ENCODE measurements at places on chromosomes 16 and 17.

DNA sequence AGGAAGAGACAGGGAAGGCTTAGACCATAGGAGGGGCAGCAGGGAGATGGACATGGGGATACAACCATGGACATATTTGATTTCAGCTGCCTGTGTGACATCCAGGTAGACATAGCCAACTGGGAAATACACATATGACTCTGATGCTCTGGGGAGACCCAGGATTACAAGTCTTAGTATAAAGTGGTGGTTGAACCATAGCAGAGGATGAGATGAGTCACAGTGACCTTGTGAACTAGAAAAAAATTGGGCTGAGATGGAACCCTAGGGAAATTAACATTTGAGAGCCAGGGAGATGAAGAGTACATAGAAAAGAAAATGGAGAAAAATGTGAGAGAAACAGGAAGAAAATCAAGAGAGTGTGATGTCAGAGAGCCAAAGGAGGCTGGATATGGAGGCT, 10.2 kb downstream of the MARCHF10 start:
- no peak for DNase-seq

DNA sequence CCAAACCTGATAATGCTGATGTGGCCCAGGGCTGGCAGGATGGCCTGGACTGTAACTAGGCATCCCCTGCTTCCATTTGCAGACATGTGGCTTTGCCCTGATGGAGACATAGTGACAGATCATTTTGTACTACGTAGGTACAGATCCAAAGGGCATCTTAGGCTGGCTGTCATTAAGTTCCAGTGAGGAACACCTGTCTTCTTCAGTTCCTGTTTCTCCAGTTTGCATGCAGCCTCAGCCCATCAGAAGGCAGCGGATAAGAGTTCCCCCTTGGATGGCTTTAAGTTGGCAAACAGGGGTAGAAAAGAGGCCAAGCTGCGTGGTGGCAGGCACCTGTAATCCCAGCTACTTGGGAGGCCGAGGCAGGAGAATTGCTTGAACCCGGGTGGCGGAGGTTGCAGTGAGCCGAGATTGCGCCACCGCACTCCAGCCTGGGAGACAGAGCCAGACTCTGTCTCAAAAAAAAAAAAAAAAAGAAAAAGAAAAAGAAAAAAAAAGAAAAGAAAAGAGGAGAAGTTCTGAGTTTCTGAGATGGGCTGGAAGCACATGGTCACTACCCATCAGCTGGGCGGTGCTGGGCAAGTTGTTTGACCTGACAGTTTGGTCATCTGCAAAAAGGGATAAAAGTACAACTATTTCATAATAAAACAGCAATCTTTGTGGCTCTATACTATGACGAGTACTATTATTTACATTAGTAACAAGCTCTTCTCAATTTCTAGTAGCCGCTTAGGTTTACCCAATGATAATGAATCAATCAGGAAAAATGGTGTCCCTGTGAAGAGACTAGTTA, 42.7 kb downstream of the CPPED1 start:
- no peak for DNase-seq

- DNase-seq, result no peak
These were observed 2.3 kb downstream of the KRTAP3-2 start for GRCh38 chr17:40997361-40997760.

DNA sequence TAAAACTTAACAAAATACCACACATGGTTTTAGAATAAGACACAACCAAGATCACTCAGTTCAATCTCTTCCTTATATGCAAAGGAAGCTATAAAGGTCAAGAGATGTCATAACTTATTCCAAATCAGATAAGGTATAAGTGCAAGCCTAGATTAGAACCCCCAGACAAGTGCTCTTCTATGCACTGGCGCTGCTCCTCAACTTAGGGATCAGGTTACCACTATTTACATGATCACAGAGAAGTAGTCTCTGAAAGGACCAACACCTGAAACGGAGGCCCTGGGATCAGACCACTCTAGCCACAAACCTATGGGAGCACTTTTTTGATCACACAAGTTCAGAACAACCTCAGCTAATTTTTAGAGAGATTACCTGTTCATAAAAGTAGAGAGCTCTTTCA, 16.6 kb downstream of the COPS3 start:
- no peak for DNase-seq

DNA sequence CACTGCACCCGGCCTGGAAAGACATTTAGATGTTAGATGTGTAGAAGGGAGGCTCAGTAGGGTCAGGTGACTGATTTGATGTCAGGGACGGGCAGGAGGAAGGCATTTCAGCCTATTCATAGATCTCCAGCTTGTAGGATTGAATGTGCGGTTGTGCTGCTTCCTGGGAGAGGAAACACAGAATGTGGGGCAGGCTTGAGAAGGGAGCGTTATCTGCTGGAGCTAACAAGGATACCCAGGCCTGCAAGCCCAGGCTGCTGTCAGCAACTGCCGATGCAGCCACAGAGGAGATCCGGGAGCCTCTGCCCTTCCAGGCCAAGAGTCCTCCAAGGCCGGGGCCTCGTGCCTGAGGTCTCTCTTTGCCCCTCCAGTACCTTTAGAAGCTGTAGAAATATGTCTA, 205.6 kb downstream of the SPECC1 start:
- no peak for DNase-seq

DNA sequence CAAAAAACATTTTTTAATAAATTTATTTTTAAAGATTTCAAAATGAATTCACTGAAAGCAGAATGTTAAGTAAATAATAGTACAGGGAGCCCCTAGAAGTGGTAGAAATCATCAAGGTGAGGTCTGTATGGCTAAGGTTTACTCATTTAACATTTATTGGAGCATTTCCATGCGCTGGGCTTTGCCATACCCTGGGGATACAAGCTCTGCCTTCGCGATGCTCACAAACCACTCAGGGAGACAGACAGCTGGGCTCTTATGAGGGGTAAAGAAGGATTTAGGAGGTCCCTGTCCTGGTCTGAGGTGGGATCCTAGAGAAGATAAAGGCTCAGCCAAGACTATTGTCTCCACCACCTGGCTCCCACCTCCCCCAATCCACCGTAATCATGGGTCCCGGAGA, 11.3 kb upstream of the LPCAT2 start:
- no peak for DNase-seq

DNA sequence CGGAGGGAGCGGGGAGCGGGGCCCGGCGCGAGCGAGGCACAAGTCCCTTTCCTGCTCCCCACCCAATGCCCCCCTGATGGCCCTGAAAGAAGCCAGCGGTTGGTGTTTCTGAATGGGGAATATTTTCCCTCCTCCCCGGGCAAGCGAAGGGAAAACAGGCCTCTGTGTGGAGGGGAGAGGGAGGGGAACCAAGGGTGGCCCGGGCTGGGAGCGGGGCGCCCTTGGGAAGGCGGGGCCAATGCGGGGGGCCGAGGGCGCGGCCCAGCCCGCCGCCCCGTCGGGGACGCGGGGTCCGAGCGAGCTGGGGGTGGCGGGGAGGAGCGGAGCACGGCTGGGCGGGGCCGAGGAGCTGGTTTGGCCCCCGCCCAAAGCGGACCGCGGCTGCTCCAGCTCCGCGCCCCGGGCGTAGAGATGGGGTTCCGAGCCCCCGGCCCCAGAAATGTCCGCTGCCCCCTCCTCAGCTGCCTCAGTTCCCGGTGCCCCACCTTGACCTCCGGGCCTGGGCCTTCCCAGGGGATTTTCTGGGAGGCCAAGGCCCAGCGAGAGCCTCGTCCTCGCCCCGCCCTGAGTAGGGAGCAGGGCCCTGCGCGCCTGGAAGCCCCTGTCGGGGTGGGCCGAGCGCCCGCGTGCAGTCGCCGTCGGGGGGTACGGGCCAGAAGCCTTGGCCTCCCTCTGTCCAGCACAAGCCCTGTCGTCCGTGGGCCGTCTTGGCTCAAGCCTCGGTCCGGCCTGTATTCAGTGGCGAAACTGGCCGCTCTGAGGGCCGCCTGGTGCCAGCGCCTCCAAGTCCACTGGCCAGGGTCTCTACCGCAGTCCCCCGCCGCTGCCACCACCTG, 3.9 kb upstream of the HEXIM1 start:
- no peak for DNase-seq

DNA sequence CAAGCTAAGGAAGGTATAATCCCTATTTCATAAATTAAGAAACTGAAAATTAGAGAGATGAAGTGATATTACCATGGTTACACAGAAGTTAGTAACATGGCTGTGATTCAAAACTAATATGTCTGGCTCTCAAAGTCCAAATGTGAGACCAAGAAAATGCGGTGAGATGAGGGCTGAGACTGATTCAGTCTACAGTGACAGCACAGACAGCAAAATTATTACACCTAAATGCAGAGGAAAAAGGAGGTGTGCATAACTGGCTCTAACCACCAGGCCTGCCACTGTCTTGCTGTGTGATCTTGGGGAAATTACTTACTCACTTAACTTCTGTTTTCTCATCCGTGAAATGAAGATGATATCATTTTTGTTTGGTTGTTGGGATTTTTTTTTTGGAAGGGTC, 270.0 kb upstream of the SOX9 start:
- no peak for DNase-seq

- no peak for DNase-seq
These were observed 6.0 kb downstream of the MXRA7 start for GRCh38 chr17:76704805-76705204.

- DNase-seq, result no peak
These were observed 2.8 kb upstream of the MATCAP1 start for GRCh38 chr16:67186550-67186950.

- no peak for DNase-seq
These were observed 9.3 kb upstream of the METRNL start for GRCh38 chr17:83069931-83070742.

DNA sequence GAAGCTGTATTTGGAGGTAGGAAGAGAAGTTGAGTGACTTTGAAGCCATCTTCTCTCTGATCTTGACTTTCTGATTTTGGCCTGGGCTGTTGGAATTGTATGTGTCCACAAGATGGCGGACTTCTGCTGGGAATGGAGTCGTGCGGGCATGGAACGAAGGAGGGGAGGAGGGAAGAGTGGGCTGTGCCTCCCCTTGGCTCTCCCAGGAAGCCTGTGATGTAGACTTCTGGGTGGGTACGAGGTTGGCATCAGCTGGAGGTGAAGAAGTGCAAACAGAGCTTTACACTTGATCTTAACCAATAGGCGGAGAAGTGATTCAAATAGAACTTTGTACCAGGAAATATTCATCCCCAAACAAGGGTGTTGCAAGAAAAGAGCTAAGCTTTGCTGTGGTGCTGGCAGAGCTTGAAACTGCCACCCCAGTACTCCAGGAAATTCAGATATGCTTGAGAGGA, 7.4 kb upstream of the TMEM220 start:
- peak; percentile 42 for DNase-seq

DNA sequence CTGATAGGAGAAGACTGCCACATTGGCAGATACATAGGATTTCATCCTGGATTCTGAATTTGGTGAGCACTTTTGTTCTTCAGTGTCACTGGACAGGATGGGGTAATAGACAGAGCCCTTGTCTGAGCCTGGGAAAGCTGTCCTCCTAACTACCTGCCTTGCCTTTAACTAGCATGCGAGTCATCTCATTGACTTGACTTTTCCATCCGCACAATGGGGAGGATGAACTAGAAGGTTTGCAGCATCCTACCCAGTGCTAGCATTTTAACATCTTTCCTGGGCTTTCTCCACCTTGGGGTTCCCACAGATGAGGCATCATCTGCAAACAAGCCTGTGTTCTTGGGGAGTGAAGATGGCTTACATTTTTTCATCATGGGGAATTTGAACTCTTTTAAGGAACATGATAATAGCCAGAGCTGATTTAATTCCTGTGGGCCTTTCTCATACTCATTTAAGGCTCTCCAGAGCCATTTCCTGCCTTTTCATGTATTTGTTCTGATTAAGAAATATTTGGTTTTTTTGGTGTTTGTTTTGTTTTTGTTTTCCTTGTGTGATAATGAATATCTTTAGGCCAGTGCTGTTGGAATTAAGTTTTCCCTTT, 139.5 kb downstream of the MSI2 start:
- DNase-seq, result no peak

GRCh38 chr16:89393738-89394406, 96.5 kb downstream of the ANKRD11 start:
- no peak for DNase-seq

DNA sequence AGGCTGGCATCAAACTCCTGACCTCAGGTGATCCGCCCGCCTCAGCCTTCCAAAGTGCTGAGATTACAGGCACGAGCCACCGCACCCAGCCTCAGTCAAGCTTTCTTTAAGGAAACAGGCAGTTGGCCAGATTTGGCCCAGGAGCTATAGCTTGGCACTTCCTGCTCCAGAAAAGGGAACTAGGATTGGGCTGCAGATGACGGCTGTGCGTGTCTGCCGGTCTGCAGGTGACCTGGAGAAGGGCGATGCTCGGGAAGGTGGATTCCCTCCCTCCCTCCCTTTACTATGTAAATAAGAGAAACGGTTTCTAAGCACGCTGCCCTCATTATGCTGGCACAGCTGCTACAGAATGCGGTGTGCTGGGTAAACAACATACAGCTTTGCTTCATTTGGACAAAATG, 215.9 kb downstream of the RPTOR start:
- DNase-seq, result no peak

GRCh38 chr16:78106686-78107085, 7.2 kb downstream of the WWOX start:
- no peak for DNase-seq

DNA sequence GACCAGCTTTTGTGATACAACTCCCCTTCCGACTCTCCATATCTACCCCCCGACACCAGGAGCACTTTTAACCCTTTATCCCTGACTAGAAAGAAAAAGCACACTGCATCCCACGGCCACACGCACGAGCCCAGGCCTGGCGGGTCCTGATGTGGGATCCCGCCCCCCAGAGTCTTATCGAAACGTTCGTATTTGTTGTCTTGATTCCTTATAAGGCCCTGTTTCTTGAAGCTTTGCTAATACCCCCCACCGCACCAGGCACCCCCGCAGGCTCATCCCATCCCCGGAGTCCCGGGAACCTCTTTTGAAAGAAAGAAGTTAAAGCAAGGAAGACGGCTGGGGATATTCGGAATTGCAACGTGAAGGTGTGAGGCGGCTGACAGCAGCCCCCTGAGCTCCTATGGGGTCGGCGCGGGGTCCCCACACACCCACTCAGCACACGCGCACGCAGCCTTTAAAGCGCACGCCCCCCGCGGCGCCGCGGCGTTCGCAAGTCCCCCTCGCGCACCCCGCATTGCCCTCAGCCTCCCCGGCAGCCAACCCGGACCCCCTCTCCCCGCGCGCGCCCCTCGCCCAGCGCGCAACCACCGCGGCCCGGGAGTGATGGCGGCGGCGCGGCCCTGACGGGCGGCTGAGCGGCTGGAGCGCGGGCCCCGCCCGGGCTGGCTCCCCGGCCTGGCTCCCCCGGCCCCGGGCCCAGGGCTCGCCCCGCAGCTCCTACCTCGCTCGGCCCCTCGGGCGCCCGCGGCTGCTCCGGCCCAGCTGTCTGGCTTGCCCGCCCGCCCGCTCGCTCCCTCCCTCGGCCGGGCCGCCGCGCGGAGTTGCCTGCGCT, 448 bp downstream of the STAT5B start:
- no peak for DNase-seq

- DNase-seq, result peak; percentile 57
These were observed 858 bp upstream of the SMARCE1 start for GRCh38 chr17:40648384-40648968.
